Right lung (tissue), 10 donors: ENCODE measurements at places on chromosomes 1 and 21.

GRCh38 chr21:45595574-45596295, 47.8 kb upstream of the PCBP3 start:
- no peak for DNase-seq

DNA sequence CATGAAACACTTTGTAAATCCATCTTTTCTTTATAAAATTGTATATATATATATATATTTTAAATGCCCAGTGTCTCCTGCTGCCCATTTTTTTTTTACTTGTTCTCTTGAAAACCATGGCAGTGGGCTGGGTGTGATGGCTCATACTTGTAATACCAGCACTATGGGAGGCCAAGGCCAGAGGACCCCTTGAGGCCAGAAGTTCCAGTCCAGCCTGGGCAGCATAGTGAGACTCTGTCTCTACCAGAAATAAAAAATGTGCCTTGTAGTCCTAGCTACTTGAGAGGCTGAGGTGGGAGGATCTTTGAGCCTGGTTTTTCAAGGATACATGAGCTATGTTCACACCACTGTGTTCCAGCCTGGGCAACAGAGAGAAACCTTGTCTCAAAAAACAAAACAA, 62.2 kb downstream of the HS2ST1 start:
- no peak for DNase-seq

DNA sequence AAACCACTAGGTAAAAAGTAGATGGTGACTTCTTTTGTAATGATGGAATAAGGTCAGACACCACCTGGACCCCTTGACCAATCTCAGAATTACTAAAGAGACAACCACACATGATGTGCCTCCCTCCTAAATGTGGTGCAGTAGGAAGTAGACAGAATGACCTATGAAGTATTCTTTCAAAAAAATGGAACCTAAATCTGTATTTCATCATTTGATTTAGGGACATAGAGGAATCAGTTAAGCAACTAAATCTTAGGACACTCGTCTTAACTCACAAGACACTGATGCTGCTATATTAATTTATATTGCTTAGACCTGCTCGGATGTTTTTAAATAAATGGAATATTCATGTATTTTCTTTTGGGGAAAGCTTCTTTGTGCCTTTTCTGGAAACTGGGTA, 80.9 kb upstream of the IRF2BP2 start:
- no peak for DNase-seq

DNA sequence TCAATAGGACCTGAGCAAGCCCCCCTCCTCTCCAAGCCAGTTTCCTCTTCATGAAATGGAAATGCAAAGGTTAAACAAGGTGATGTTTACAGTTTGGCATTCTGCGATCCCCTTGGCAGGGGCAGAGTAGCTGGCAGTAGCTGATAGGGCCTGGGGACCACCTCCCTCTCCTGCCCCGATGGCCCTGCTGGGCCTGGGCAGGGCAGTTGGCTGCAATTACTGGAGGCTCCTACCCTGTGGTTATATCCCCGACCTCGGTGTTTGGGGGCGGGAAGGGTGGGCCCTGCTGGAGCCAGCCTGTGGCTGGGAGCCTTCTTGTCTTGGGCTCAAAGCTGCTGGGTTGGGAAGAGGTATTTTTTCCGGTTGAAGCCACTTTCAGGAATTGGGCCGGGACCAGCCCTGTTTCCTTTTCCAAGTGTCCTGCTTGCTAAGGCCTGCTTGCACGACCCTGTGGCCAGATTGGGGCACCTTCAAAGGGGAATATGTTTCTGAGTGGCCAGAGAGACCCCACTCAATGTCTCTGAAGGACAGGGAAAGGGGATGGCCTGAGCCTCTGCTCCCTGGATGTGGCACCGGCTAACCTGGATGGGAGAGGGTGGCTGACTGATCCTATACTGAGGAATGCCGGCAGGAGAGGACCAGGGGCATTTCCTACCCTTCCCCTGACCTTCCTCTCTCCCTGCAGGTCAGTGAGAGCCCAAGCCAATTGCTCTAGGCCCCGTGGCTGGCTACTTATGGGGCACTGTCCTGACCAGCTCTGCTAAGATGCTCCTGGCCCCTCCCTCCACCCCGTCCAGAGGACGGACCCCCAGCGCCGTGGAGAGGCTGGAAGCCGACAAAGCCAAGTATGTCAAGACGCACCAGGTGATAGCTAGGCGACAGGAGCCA, 1.9 kb downstream of the FAM110D start:
- no peak for DNase-seq

DNA sequence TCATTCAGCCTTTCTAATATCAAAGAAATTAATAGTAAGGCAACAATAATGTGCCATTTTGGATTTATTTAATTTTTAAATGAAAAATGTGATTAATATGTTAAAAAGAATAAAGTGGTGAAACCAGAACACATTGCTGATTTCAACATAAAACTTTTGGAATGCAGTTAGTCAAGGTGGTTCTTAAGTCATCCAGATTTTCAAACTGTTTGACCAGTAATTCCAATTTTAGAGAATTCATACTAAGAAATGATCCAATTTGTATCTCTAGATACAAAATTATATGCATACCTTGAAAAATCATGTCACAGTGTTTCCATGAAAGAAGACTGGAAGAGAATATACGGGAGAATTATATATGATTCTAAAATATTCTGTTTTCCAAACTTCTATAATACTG, 54.2 kb upstream of the MCOLN3 start:
- DNase-seq = no peak

DNA sequence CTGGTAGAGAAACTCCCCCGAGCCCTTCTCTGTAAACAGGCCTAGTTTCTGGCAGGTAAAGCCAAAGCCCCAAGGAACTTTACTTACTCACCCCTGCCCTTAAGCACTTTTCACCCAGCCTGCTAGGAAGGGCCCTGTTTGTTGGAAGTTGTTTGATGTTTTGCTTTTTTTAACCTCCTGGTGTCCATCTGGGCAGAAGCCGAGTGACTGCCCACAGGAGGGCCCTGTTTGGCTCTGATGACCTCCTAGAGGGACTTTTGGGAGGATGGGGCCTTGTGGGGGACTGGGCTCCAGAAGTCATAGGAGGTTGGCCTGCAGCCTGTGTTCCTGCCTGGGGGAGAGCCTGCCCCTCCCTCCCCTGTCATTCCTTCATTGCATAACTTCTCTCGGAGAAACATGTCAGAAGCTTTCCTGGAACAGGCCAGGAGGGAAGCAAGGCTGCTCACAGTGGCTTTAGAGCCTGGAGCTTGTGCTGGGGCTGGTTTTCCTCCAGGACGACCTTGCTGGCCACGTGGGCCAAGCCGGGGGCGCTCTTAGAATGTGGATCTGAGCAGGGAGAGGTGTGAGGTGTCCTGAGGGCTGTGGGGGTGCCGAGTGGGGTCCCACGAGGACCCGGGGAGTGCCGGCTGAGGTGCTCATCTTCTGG, 33.9 kb downstream of the COQ8A start:
- DNase-seq = no peak

- DNase-seq = no peak
These were observed 333.6 kb downstream of the NPHP4 start for GRCh38 chr1:5658340-5659316.
